Mesothelial cell of epicardium (in vitro differentiated cells): ENCODE measurements at places on chromosomes 7 and 10. TPM values are rescaled to one million over a fixed set of nuclear protein-coding genes. Genes with fewer than 3 reads are reported as not detected.

GRCh38 chr10:97380516-97380915 lies 20.6 kb downstream of the RRP12 start:
- H3K36me3 ChIP-seq = peaks cover 11% of the 10 kb centered on the region
- no peak overlapping the region for H3K4me3 ChIP-seq
- no peak overlapping the region for H3K27ac ChIP-seq
- no peak for DNase-seq
- H3K27me3 ChIP-seq = no peaks in the 10 kb centered on the region

DNA sequence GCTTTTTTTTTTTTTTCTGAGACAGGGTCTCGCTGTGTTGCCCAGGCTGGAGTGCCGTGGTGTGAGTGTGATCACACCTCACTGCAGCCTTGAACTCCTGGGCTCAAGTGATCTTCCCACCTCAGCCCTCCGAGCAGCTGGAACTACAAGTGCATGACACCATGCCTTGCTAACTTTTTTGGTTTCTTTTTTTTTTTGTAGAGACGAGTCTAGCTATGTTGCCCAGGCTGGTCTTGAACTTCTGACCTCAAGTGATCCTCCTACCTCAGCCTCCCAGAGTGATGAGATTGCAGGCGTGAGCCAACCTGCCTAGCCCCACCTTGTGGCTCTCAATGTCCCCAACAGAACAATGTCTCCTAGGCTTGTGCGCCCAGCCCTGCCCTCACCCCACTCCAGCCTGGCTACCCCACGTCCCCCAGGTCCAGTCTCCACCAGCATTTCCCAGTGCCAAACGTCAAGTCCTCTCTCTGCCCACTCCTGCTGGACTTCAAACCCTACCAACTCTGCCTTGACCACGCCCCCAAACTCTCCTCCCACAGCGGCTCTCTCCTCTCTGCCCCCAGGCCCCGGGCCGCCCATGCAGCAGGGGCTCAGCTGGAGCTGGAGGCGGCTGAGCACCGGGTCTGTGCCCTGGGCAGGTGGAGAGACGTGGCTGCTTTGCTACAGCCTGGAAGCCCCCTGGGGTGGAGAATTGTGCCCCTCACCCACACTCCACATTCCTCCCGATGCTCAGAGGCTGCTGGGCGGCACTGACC lies 18.9 kb downstream of the BHLHA15 start:
- no peak overlapping the region for H3K27ac ChIP-seq
- no peak for DNase-seq
- no peaks in the 10 kb centered on the region for H3K4me1 ChIP-seq
- no peaks in the 10 kb centered on the region for H3K27me3 ChIP-seq

Gene ASZ1
- 0.18 TPM in 1 of 3 replicates, not detected in the others for total RNA-seq

GRCh38 chr10:70132098-70133029 lies at the start of gene AIFM2:
TSS of gene AIFM2 (minus strand) at chr10:70132825. CDS start at chr10:70124084, 8,741 bp downstream.
- no peaks in the 10 kb centered on the region for H3K27me3 ChIP-seq
- H3K27ac ChIP-seq = peak within 1 kb of the TSS; percentile 94
- DNase-seq = peak; percentile 48
- H3K4me3 ChIP-seq = peak within 1 kb of the TSS; percentile 90
- H3K36me3 ChIP-seq = no peaks in the 10 kb centered on the region

Gene TMEM273
- total RNA-seq = not detected in 3 replicates

- no peak overlapping the region for H3K27ac ChIP-seq
- DNase-seq = no peak
- no peaks in the 10 kb centered on the region for H3K27me3 ChIP-seq
- no peak overlapping the region for H3K4me3 ChIP-seq
- no peaks in the 10 kb centered on the region for H3K4me1 ChIP-seq
- no peaks in the 10 kb centered on the region for H3K36me3 ChIP-seq
Measured at GRCh38 chr10:45520476-45520875, 146.5 kb downstream of the ALOX5 start.

DNA sequence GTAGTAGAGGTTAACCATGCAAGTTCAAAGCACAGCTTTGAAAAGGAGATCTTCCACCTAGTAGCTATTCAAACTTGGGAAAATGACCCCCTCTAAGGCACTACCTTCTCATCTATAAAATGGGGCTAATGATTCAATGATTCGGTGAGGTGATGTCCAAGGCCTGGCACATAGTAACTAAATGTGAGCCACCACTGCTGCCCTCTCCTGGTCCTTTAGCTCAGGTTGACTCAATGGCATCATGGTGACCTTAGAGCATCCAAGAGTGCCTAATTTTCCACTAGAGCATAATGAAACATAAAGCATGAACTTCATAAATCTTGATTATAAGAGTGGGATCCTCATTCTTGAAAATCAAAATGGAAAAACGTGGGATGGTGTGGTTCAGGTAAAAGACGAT lies 16.3 kb upstream of the PLCE1 start:
- peaks cover 24% of the 10 kb centered on the region for H3K27me3 ChIP-seq
- no peak overlapping the region for H3K4me3 ChIP-seq
- no peak overlapping the region for H3K27ac ChIP-seq
- H3K36me3 ChIP-seq = no peaks in the 10 kb centered on the region
- H3K4me1 ChIP-seq = no peaks in the 10 kb centered on the region

- no peak overlapping the region for H3K4me3 ChIP-seq
- peaks cover 98% of the 10 kb centered on the region for H3K27me3 ChIP-seq
- no peaks in the 10 kb centered on the region for H3K36me3 ChIP-seq
- H3K27ac ChIP-seq = no peak overlapping the region
- DNase-seq = peak; percentile 74
Measured at GRCh38 chr10:118594392-118595063, 920 bp downstream of the PRLHR start.

Gene CCDC71L
- total RNA-seq = 21.9 to 23.3 TPM (median 22.5 TPM) in 3 replicates

DNA sequence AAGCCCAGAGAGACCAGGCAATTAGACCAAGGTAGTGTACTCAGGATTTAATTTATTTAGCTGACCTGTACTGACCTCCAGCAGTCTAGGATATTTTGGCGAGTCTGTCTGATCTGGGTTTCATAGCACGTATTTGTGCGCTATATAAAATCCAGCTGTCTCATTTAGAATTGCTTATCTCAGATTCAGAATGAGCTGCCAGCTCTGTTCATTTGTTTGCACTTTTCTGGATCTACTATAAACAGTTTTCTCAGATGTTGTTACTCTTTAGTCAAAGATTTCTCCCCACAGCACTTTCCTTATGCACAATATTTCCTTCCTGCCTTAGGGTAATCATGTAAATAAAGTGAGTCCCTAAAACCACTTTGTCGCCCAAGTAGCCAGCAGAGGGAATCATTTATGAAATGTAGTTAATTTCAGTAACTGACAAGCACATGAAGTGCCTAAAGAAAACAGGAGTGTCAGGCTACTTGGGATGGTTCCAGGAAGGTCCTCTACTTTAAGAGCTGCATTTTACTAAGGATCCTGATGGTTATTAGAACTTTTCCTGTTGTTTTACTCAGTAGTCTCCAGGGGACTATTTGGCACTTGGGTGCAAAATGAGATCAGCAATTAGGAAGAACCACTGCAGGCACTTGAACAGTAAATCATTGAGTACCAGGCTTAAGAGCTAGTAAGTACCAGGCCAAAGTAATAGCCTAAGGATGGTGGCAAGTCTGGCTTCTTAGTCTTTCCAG lies 226.4 kb downstream of the TWIST1 start:
- DNase-seq = no peak
- H3K4me3 ChIP-seq = no peak overlapping the region
- H3K4me1 ChIP-seq = peaks cover 20% of the 10 kb centered on the region
- no peaks in the 10 kb centered on the region for H3K27me3 ChIP-seq
- H3K27ac ChIP-seq = peak overlapping the region; percentile 87

DNA sequence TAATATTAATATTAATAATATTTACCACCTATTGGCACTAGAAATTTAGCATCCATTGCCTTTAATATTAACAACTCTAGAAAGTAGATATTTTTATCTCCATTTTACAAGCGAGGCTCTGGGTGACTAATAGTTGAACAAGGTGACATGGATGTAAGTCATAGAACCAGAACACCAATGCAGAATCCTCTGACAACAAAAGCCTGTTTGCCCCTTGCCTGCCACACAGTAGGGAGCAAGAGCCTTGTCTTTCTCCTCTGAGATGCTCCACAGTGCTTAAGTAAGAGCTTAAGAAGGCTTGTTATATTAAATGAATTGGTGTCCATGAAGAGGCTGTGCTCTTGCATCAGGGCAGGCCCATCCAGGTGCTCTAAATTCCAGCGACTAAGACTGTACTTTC lies 51.2 kb upstream of the LBX1 start:
- no peaks in the 10 kb centered on the region for H3K36me3 ChIP-seq
- no peak overlapping the region for H3K27ac ChIP-seq
- H3K4me1 ChIP-seq = peaks cover 4% of the 10 kb centered on the region
- DNase-seq = no peak
- H3K27me3 ChIP-seq = peaks cover 76% of the 10 kb centered on the region

Gene MOGAT3
- not detected in 3 replicates for total RNA-seq

- no peaks in the 10 kb centered on the region for H3K4me1 ChIP-seq
- H3K36me3 ChIP-seq = no peaks in the 10 kb centered on the region
- no peak for DNase-seq
- H3K4me3 ChIP-seq = no peak overlapping the region
- H3K27me3 ChIP-seq = no peaks in the 10 kb centered on the region
Measured at GRCh38 chr7:142557971-142558582, 191.2 kb upstream of the PRSS1 start.

- no peaks in the 10 kb centered on the region for H3K27me3 ChIP-seq
- no peak overlapping the region for H3K27ac ChIP-seq
- peaks cover 3% of the 10 kb centered on the region for H3K36me3 ChIP-seq
- no peak overlapping the region for H3K4me3 ChIP-seq
Measured at GRCh38 chr7:28754447-28754846, 203.7 kb downstream of the TRIL start.

GRCh38 chr10:3692387-3692999 lies 92.5 kb downstream of the KLF6 start:
- H3K27ac ChIP-seq = no peak overlapping the region
- no peak overlapping the region for H3K4me3 ChIP-seq
- H3K36me3 ChIP-seq = no peaks in the 10 kb centered on the region
- H3K27me3 ChIP-seq = no peaks in the 10 kb centered on the region
- DNase-seq = no peak

DNA sequence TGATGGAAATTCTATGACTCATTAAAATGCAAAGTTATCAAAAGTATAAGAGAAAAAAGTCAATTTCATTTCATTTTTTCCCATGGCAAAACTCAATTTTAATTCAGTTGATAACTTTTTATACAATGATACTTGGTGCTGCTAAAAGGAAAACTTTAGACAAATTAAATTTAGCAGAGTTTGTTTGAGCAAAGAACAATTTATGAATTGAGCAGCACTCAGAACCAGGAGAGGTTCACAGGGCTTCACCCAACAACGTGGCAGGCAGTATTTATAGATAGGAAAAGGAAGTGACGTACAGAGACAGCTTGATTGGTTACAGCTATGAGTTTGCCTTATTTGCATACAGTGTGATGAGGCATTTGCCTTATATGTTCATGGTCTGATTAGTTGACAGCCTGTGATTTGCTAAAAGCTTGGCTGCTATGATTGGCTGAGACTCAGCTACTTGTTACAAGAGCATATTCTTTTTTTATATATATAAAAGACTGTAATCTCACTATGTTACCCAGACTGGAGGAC lies 157.2 kb upstream of the CELF2 start:
- H3K4me1 ChIP-seq = no peaks in the 10 kb centered on the region
- no peak overlapping the region for H3K27ac ChIP-seq
- no peak overlapping the region for H3K4me3 ChIP-seq
- H3K27me3 ChIP-seq = no peaks in the 10 kb centered on the region
- no peaks in the 10 kb centered on the region for H3K36me3 ChIP-seq

DNA sequence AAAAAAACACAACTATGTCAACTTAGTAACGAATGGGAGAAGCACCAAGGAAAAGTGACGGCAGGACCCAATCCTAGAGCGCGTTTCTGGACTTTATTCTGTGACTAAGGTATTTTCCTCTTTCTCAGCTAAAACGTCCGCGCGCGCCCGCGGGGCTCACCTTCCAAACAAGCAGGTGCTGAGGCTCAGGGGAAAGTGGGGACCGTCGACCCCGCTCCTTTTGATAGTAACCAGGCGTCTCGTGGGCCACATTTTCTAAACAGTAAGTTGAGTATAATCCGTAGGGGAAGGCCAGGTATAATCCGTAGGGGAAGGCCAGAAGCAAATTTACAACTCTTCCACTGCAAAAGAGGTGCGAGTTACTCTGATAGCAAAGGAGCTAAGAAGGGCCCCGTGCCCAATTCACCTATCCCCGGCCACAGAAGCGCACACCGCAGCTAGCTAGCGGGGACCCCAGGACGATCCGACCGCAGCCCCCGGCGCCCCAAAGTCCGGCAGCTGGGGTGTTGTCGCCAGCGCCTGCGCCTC lies 743 bp downstream of the MKI67 start:
- H3K27ac ChIP-seq = no peak overlapping the region
- H3K36me3 ChIP-seq = peaks cover 6% of the 10 kb centered on the region
- no peak for DNase-seq
- H3K27me3 ChIP-seq = no peaks in the 10 kb centered on the region
- H3K4me3 ChIP-seq = peak overlapping the region; percentile 88
- peaks cover 27% of the 10 kb centered on the region for H3K4me1 ChIP-seq

GRCh38 chr7:35004531-35005095 lies 32.7 kb downstream of the DPY19L1 start:
- H3K27me3 ChIP-seq = no peaks in the 10 kb centered on the region
- peaks cover 4% of the 10 kb centered on the region for H3K36me3 ChIP-seq
- no peak for DNase-seq
- no peak overlapping the region for H3K4me3 ChIP-seq

GRCh38 chr7:35753761-35754603 lies 46.9 kb upstream of the SEPTIN7 start:
- no peaks in the 10 kb centered on the region for H3K27me3 ChIP-seq
- no peak for DNase-seq
- no peak overlapping the region for H3K27ac ChIP-seq
- H3K36me3 ChIP-seq = no peaks in the 10 kb centered on the region
- H3K4me1 ChIP-seq = peaks cover 17% of the 10 kb centered on the region

Gene GBX1
- 0.20 TPM in 1 of 3 replicates, not detected in the others for total RNA-seq

GRCh38 chr7:46444256-46444655 lies 523.2 kb upstream of the IGFBP3 start:
- H3K4me3 ChIP-seq = no peak overlapping the region
- H3K4me1 ChIP-seq = peaks cover 11% of the 10 kb centered on the region
- DNase-seq = no peak
- H3K36me3 ChIP-seq = no peaks in the 10 kb centered on the region
- H3K27ac ChIP-seq = no peak overlapping the region

- peak overlapping the region; percentile 76 for H3K27ac ChIP-seq
- no peaks in the 10 kb centered on the region for H3K27me3 ChIP-seq
- H3K4me1 ChIP-seq = peaks cover 63% of the 10 kb centered on the region
- H3K4me3 ChIP-seq = no peak overlapping the region
- DNase-seq = no peak
Measured at GRCh38 chr10:61751599-61751998, 88.9 kb downstream of the CABCOCO1 start.

DNA sequence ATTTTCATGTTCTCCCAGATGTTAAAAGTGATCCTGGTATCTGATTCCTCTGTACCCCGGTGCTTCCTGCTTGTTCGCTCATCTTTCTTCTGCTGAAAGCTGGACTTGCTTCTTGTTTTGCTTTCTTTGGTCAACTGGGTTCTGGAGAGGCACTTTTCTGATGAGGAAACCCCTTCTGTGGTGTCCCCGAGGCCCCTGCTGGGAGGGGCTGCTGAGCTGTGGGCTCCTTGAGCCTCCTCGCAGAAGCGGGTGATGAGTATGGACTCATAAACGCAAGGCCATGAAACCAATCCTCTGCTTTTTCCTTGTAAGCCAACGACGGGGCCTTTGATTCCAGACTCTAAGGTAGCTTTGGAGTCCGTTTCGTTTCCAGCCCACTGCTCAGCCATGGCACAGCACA lies 7.8 kb downstream of the WIPI2 start:
- H3K27ac ChIP-seq = peak overlapping the region; percentile 13
- H3K27me3 ChIP-seq = no peaks in the 10 kb centered on the region
- DNase-seq = no peak
- H3K36me3 ChIP-seq = peaks cover 25% of the 10 kb centered on the region
- H3K4me3 ChIP-seq = no peak overlapping the region
